WERI-Rb-1 (cell line): ENCODE measurements at places on chromosomes 16 and 17.
A peak's percentile ranks its signal among the peaks of the same experiment; 100 is the strongest.

DNA sequence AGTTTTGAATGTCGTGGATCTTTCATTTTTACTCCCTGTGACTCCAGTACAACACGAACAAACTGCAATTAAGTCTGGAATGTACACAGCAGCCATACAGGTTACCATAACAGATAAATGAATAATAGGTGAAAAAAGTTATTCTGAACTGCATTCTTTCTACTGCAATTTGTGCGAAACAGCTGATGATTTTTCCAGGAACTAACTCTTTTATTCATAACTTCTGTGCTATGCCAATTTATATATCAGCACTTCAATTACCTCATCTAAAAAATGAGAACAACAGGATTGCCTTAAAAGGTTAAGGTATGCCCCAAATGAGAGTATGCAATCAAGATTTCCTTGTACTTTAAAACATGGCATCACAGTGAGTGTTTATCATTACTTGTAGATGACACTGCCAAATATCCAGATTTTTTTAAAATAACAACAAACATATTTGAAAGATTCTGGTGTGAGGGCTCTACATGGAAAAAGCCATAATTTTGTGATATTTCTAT lies 238.9 kb downstream of the CDH8 start:
- no peak for DNase-seq

- DNase-seq, result no peak
These were observed 119.7 kb downstream of the SNX29 start for GRCh38 chr16:12096157-12096777.

GRCh38 chr17:45404870-45405249 lies 27.8 kb downstream of the ARHGAP27 start:
- no peak for DNase-seq

GRCh38 chr17:32102646-32103186 lies 39.6 kb upstream of the RHOT1 start:
- no peak for DNase-seq

DNA sequence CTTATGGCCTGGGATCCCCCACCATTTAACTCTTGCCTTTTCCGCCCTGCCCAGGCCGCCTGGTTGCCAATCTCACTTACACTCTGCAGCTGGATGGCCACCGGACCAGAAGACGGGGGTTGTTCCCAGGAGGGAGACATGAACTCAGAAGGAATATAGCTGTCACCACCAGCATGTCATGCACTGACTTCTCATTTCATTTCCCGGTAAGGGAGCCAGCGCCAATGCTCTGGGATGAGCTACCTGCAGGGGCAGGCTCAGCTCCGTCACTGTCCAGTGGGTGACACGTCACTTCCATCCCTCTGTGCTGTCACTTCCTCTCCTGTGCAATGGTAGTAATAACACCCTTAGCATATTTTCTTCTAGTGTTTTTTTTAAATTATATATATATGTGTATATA lies 26.7 kb downstream of the ITGAL start:
- DNase-seq, result peak; percentile 41

DNA sequence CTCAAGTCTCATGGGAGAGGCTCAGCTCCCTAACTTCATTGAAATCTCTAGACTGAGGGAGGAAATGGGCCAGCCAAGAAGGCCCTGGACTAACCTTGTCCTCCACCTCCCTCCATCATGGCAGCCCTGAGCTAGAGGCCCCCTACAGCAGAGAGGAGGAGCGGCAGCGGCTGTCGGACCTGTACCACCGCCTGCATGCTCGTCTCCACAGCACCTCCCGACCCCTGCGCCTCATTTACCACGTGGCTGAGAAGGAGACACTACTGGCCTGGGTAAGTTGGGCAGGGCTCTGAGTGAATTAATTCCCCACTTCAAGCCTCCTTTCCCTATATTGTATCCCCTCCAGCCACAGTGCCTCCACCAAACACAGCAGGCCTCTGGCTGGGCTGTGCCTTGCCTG lies 3.8 kb upstream of the SYCE1L start:
- no peak for DNase-seq

- DNase-seq, result no peak
These were observed 3.6 kb upstream of the AATF start for GRCh38 chr17:36945140-36945539.

- no peak for DNase-seq
These were observed 1.1 kb downstream of the MT2A start for GRCh38 chr16:56609463-56609921.

- no peak for DNase-seq
These were observed 22.3 kb upstream of the DHX40 start for GRCh38 chr17:59542960-59543635.

DNA sequence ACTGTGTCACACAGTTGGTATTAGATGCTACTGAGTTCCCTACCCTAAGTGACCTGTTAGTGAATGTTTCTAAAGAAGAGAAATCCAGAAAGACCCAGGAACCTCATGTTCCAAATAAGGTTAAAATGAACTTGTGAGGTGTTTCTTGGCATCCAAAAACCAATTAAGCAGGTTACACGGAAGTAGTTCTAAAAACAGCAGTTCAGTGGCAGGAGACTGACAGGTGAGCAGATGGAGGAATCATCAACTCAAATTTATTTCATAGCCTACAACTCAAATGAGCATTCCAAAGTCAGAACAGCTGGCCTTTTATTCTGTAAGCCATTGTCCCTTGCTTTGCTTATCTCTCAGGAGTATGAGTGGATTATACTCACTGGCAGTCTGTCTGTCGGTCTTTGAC lies 188.3 kb downstream of the IRX3 start:
- no peak for DNase-seq

GRCh38 chr17:72465191-72466024 lies 344.6 kb downstream of the SOX9 start:
- DNase-seq, result no peak

- no peak for DNase-seq
These were observed 59.0 kb upstream of the MED9 start for GRCh38 chr17:17417718-17418181.

DNA sequence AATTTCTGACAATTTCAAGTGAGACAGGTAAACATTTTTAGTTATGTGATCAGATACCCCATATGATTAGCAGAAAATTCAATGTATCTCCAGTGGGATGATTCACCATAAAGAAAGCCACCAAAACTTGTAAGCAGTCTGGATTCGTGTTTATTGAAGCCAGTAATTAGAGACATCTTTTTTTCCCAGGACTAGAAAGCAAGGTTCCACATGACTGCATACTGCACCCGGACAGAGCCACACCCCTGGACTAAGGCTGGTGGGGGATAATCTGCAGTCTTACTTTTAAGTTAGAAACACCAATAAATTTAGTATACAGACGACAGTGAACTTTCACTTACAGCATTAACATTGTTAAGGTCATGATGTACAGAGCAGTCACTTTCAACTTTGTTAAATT lies 24.2 kb upstream of the CMTM4 start:
- no peak for DNase-seq

DNA sequence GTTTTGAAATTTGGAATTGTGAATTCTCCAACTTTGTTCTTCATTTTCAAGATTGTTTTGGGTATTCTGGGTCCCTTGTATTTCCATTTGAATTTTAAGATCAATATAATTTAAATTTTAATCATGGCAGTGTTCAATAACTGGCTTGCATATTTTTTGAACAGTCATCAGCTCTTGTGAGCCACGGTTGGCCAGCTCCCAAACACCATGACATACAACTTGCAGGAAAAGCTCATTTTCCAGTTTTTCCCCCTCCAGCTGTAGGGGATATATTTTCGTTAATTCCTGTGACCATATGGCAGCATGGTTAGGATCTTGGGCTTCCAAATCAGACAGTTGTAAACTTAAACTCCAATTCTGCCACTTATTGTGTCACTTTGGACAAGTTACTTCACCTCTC lies 690.1 kb downstream of the WWOX start:
- no peak for DNase-seq

DNA sequence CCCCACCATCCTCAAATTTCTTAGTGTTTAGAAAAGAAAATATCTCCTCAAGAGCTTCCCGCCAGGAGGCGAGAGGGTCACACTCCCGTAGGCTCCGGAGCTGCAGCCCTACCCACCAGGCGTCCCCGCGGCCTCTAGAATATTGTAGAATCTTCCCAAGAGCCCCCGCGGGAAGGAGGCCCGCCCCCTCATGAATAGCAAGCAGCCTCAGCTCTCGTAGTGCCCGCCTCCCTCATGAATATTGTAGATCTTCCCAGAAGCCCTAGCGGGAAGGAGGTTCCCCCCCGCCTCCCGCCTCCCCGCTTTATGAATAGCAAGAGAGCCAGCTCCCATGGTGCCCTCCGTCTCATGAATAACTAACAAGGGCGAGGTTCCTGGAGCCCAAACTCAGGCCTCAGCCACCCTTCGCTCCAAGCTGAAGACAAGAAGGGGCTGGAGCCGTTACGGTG lies at the start of gene FBXO47:
FBXO47 (minus strand) TSS at position 114 of the 449 bp plus-strand sequence. CDS start 4,378 bp downstream, outside the sequence.
- no peak for DNase-seq

DNA sequence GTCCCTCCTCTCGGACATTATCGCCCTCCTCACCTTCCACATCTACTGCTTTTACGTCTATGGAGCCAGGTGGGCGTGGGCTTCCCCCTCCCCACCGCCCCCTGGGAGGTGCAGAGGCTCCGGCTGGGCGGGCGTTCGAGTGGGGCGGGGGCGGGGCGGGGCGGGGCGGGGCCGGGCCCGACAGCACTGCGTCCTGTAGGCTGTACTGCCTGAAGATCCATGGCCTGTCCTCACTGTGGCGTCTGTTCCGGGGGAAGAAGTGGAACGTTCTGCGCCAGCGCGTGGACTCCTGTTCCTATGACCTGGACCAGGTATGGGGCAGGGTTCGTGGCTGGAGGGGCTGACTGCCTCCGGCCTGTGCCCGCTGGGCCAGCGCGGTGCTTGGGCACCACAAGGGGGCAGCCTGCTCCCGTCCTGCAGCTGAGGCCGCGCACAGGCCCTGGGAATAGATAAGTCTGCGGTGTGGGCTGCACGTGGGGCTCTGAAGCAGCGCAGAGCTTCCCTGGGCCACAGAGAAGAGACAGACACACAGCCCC lies 9.2 kb downstream of the PIGQ start:
- peak; percentile 86 for DNase-seq

DNA sequence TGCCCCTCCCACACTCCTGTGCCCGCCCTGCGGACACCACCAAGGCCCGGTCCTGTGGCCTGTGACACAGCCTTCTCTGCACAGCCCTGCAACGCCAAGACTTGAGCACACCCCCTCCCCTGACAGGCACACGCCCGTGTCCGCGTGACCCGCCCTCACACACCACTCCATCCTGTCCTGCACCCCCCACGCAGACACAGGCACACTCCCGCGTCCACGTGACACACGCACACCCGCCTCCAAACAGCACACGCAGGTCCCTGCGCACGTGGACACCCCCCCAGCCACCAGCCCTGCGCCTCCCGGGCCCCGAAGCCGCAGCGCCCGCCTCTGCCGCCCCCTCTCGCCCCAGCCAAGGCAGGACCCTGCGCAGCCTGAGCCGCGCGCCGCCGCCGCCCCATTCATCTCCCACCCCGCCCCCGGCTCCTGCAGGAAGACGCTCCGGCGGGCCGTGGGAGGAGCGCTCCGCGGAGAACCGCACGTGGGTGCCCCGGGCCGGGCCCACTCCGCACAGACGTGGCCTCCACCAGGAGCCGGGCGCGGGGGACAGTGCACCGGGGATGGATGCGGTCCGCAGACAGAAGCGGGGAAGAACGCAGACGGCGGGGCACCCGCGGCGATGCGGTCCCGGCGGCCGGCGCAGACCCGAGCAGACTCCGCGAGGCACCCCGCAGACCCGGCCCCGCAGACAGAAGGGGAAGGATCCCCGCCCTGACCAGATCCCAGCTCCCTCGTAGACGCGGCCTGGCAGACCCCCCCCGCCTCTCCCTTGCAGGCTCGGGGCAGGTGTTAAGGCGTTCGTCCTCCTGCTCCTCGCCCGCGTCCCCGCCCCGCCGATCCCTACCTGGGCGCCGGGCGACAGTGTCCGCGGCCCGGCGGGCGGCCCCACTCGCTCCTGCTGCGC lies 506 bp downstream of the CAMKK1 start:
- peak; percentile 58 for DNase-seq

GRCh38 chr16:88464447-88465318 lies 11.6 kb downstream of the ZFPM1 start:
- no peak for DNase-seq

- no peak for DNase-seq
These were observed 18.7 kb upstream of the MEOX1 start for GRCh38 chr17:43680461-43680860.

DNA sequence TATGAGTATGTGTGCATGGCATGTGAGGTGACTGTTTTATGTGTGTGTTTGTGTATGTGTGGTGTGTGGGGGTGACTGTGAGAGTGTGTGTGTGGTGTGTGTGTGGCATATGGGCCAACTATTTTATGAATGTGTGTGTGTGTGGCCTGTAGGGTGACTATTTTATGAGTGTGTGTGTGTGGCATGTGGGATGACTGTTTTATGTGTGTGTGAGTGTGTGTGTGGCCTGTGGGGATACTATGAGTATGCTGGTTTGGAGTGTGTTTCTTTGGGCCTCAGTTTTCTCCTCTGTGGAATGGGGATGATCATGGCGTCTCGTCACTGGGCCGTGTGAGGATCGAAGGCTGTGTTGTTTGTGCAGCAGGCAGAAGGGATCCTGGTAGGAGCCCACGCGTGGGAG lies 152.1 kb upstream of the PLCG2 start:
- no peak for DNase-seq

- peak; percentile 44 for DNase-seq
These were observed 18.6 kb upstream of the C17orf113 start for GRCh38 chr17:42068979-42069378.

- DNase-seq, result no peak
These were observed 6.5 kb upstream of the CHD3 start for GRCh38 chr17:7882068-7882467.

DNA sequence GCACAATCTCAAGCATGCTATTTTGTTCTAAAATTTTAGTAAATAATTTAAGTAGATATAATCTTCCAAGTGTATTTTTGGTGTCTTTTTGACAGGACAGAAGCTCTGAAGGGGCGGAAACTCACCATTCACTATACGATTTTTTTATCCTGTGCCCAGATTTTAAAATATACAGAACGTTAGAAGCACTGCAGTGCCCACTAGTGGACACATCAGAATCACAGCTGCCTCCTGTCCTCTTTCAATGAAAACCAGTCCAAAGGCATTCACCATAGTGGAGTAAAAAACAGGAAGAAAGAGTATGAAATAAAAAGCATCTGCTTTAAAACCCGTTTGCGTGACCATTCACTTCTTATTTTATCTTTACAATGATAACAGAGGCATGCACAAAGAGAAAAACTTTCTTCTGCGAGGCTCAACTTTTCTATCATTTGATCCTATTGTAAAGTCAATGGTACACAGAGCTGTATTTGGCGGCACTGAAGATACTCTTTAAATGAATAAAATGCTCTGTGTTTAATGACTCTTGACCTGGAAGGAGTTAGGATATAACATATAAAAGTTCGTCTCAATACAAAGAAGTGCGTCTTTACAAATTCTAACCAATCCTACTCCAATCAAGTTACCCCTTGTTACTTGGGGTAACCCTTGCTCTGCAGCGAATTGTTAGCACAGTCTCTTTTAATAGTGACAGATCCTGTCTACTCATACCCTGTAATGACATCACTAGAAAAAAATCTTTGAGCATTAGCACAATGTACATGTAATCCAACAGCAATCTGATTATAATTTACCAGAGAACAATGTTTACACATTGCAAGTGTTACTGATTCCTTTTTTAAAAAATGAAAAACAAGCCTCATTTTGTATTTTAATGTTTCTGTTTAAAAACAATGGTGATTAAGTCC lies 339.8 kb upstream of the PSMD7 start:
- DNase-seq, result peak; percentile 63

GRCh38 chr17:81018044-81018802 lies 16.7 kb upstream of the BAIAP2 start:
- DNase-seq, result peak; percentile 95
